ENCODE measurements at places on chromosomes 6 and 20.

DNA sequence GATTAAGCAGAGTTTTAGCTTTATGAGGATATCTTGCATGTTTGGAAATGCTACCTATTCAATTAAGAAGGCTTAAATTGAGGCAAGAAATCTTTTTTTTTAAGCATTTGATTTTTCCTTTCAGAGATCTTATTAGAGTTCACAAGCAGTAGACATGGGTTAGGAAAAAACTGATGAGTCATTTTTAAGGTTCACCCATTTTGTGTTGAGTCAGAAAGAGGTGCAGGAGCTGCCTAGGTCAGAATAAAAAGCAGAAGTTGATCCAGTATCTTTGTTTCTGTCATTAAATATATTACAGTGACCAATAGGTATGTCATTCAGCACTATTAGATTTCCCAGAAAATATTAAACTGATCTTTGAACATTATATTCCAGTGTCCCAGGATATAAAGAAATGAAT, 306.8 kb downstream of the LMBRD1 start:
- no peak for DNase-seq

- DNase-seq = no peak
Measured at GRCh38 chr6:161686655-161687054, 412.8 kb upstream of the AGPAT4 start.

DNA sequence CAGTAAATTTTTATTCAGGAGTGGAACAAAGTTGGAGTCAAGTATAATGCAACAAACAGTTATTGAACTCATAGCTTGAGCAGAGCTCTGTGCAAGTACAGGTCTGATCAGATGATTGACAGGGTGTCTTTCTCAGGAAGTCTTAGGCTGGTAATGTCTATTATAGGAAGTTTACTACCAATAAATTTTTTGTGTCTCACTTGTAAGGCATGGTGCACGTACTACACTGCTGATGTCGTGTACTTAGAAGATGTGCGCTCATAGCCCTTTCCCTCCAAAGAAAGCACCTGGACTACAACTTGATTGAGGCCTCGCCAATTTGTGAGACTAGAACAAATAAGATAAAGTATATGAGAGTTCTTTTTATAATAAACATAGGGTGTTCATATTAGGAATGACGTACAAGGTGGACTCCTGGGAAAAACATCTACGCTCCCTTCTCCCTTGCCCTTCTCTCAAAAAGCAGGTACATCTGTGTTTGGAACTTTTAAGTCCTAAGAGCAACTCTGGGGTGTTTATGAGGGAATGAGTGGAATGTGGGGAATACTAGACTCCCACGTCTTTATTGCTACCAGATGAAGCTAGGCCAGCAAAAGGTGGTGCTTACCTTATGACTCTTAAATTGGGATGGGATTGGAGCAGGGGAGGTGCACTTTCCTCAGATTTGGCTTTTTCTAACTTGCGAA, 1.5 kb downstream of the NDUFAF5 start:
- DNase-seq = no peak

- DNase-seq = no peak
Measured at GRCh38 chr6:156950531-156950930, 173.4 kb downstream of the ARID1B start.

GRCh38 chr20:32391003-32391402, 32.9 kb downstream of the ASXL1 start:
- no peak for DNase-seq

DNA sequence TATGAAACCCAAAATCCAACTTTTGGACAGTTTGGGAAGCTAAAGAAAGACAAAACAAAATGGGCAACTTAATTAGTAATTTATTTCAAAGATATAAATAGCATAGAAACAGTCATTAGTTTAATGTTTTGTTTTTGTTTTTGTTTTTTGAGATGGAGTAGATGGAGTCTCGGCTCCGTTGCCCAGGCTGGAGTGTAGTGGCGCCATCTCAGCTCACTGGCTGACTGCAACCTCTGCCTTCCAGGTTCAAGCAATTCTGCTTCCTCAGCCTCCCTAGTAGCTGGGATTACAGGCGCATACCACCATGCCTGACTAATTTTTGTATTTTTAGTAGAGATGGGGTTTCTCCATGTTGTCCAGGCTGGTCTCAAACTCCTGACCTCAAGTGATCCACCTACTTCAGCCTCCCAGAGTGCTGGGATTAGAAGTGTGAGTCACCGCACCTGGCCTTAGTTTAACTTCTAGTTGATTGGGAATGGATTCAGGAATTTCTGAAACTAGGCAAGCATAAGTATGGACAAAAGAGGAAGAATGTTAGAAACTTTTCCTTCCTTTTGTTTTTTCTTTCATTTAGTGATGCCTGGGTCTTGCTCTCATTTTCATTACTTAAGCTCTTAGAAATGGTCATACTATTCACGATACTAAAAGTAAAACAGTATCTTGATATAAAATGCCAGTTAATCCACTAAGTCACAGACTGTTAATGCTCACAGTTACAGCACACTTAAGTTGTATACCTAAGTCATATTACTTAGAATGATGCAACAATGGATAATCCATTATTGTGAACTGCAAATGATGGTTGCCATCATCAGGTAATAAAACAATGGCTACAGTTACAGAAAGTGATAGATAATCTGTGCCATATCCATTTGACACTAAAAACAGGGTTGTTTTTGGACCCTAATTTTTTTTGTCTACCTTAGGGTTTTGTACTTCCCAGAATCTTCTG, 8.2 kb downstream of the SENP6 start:
- DNase-seq = no peak

- no peak for DNase-seq
Measured at GRCh38 chr20:57180954-57181353, 85.5 kb downstream of the BMP7 start.

- DNase-seq = no peak
Measured at GRCh38 chr6:164505425-164505824, 804.0 kb downstream of the C6orf118 start.

- DNase-seq = no peak
Measured at GRCh38 chr6:114020196-114020595, 49.2 kb upstream of the HDAC2 start.

- DNase-seq = no peak
Measured at GRCh38 chr6:105804424-105804823, 281.7 kb upstream of the PRDM1 start.

DNA sequence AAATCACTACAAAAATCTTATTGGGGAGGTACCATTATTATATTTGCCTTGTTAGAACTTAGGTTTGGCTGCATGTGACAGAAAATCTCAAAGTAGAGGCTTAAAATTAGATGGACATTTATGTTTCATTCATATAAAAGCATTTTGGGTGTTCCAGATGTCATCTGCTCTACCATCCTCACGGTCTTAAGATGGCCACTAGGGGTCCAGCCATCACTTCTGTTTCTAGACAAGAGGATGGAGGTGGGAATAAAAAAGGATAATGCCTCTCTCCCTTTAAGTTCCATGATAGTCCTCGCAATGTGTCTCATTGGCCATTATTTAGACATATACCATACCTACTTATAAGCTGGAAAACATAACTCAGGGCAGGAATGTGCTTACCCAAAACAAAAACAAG, 929.5 kb downstream of the KIF16B start:
- DNase-seq = no peak

DNA sequence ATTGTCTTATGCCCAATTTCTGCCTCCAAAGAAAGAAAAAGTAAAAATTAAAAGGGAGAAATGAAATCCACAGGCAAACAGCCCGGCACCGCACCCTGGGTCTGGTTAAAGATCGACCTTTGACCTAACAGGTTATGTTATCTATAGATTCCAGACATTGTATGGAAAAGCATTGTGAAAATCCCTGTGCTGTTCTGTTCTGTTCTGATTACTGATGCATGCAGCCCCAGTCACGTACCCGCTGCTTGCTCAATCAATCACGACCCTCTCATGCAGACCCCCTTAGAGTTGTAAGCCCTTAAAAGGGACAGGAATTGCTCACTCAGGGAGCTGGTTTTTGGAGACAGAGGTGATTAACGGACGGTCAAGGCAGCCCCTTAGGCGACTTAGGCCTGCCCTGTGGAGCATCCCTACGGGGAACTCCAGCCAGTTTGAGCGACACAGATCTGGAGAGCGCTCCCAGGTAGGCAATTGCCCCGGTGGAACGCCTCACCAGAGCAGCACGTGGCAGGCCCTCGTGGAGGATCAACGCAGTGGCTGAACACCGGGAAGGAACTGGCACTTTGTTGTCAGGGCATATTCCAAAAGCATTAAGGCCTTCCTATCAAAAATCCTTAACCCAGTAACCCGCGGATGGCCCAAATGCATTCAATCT, 12.0 kb upstream of the HFE start:
- DNase-seq = no peak

DNA sequence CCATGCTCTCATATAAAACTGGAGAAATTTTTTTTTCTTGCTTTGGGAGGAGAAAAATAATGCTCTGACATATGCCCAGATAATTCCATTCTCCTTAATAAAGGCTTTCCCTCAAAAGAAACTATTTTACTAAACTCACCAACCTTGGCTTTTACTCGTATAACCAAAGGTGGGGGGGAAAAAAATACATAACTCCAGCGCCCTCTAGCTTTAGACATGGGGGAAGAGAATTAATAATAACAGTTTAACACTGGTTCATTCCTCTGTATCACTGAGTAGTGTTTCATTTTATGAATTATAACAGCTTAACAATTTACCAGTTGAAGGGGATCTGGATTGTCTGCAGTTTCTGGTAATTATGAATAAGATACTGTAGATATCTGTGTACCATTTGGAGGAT, 1226.1 kb downstream of the GRIK2 start:
- DNase-seq = no peak

DNA sequence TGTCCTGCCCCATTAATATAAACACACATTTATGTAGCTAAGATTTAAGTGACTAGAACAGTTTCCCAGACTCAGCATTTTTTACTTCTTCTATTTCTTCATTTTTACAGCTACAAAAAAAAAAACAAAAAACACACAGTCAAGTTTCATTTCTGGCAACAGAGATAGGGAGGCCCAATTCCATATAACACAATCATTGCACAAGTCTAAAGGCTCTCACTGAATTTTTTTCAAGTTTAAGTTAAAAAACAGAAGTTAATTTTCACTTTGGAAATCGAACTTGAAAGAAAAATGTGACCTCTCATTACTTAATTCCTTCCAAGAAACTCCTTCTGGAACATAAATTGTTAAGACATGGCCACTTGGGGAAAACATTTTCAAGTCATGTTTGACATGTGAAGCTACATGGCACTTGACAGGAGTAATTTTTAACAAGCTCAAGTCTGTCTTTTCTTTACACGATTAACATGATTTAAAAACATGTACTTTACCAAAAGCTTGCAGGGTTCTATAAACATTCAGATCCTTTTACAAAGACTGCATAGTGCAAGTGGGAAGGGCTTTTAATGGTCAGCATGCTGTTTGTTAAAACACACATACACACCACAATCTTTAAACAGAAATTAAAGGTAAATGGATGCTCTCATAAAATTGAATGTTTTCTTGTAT, 100.1 kb upstream of the CCDC28A start:
- DNase-seq = no peak

Data from CD4-positive, alpha-beta T cell treated with Interleukin-6 for 4 hours (primary cell).